Right ventricle myocardium superior (tissue), 1 donor: ENCODE measurements at places on chromosomes 16 and 17. TPM values are rescaled to one million over a fixed set of nuclear protein-coding genes. Genes with fewer than 3 reads are reported as not detected.

GRCh38 chr17:49986396-49987289, 8.4 kb downstream of the DLX3 start:
- no peak for DNase-seq

GRCh38 chr17:39360537-39360936, 40.9 kb downstream of the FBXL20 start:
- DNase-seq = no peak

DNA sequence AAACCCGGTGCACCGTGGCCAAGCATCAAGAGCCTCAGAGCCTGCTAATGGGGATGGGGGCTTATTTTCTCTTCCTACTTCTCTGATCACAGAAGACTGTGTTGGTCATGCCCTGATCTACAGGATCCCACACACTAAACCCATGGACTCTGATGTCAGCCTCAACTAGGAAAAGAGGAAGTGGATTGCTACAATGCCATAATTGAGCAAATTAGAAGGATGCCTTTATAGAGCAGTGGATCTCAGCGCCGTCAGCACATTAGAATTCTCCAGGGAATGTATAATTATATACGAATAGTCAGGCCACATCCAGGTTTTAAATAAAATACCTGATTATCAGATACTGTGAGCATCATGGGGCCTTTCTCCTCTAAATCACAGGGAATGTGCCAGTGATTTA, 64.8 kb downstream of the VAT1L start:
- no peak for DNase-seq

GRCh38 chr17:6346156-6346786, 88.7 kb downstream of the AIPL1 start:
- DNase-seq = no peak

- DNase-seq = no peak
Measured at GRCh38 chr16:1308036-1308976, 1.1 kb upstream of the UBE2I start.

- peak; percentile 72 for DNase-seq
Measured at GRCh38 chr17:50148226-50149090, 2.0 kb downstream of the PPP1R9B start.

DNA sequence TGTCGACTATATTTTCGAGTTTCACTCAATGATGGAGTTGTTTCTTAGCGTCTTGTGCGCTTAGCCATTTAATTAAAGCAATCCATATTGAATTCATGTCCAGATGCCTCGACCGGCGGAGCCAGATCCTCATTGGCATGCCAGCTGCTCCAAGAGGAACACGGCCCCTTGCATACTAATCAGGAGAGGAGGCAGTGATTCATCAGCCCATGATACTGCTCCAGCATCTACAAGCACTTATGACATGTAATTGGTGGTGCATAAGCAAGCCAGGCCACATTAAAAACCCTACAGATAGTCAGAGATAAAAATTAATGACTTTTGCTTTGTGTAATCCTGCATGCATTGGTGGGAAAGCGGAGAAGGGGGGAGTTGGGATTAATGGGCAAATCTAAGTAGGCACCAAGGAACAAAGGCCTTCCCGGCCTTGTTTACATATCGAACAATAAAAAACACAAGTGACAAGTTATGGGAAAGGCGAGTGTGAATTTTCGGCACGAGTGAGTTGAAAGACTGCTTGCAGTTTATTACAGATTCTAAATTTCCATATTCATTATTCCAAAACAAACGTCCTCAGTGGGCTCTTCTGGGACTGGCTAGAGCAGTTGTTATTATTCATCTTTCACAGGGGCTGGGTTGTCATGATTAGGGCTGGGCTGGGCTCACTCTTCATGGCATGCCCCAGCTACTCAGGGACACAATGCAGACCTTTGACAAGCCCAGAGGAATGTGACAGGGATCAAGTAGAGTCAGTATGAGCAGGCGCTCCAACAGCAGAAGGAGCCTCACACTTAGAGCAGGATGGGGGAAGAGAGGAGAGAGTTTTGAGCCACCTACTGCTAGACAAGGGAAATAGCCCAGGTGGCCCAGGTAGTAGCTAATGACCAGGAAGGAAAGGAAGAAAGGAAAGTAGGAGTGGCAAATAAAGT, 281.7 kb upstream of the ZFHX3 start:
- DNase-seq = no peak

GRCh38 chr17:76150712-76151622, 9.9 kb upstream of the FOXJ1 start:
- no peak for DNase-seq

DNA sequence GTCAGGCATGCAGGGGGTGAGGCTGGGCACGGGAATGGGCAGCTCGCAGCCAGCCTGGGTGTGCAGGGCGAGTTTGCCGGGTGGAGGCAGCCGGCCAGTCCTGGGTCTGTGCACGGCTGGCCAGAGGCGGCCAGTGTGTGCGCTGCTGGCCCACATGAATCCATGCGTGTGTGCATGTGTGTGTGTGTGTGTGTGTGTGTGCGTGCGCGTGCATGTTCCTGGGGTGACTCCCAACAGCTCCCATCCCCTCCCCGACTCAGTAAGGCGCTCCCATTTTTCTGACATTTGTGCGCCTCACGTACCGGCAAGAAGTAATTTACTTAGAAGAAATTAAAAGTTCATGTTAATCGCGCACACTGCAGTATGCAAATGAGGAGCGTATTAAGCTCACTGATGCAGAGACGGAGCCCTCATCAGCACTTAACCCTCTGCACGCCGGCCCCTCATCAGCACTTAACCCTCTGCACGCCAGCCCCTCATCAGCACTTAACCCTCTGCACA, 55.4 kb upstream of the ACSF3 start:
- DNase-seq = peak; percentile 15

DNA sequence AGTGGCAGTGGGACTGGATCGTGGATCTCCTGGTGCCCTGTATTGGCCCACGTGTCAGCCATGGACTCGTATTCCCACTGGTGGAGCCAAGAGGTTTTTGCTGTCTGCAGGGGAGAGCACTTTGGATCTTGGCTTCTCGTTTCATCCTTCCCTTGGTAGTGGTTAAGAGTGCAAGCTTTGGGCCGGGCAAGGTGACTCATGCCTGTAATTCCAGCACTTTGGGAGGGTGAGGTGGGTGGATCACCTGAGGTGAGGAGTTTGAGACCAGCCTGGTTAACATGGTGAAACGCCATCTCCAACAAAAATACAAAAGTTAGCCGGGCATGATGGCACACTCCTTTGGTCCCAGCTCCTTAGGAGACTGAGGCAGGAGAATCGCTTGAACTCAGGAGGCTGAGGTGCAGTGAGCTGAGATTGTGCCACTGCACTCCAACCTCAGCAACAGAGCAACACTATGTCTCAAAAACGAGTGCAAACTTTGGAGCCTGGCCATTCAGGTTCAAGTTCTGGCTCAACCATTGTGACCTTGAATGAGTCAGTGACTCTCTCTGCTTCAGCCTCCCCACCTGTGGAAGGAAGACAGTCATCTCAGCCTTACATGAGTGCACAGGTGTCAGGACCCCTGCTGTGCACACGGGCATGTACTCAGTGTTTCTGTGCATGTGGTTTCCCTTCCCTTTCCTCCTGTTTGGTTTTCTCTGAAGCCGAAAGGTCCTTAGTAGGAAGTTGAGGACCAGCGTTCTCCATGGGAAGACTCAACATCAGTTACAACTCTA, 57.4 kb downstream of the PLCG2 start:
- no peak for DNase-seq

GRCh38 chr17:34723875-34724274, 144.5 kb downstream of the TMEM132E start:
- DNase-seq = no peak

DNA sequence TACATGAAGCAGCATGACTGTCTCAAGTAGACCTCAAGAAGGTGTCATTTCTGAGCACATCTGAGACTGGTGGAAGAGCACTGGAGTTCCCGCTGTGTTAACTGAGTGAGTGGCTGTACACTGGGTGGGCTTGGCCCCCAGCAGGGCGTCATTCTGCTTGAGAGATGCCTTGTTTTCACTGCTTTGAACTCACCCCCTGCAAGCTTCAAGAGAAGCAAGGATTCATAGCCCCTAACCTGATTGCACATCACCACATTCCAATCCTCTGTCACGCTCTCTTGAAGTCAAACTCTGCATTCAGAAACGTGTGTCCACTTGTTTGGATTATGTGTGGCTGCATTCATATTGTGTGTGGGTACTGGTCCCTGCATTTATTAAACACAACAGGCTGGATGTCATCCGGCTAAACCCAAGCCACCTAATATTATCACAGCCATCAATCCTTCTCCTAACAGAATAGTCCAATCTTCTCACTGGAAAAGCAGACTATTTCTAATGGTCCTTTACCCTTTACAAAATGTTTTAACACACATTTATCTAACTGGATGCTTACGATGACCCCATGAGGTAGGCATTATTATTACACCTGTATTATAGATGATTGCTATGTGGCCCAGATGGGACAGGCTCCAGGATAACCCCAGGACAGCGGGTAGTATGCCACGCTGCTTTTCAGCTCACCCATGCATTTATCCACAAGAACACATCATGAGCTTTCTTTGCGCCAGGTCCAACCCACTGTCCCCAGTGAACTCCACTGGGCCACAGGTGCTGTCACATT, 76.3 kb downstream of the USP31 start:
- no peak for DNase-seq

DNA sequence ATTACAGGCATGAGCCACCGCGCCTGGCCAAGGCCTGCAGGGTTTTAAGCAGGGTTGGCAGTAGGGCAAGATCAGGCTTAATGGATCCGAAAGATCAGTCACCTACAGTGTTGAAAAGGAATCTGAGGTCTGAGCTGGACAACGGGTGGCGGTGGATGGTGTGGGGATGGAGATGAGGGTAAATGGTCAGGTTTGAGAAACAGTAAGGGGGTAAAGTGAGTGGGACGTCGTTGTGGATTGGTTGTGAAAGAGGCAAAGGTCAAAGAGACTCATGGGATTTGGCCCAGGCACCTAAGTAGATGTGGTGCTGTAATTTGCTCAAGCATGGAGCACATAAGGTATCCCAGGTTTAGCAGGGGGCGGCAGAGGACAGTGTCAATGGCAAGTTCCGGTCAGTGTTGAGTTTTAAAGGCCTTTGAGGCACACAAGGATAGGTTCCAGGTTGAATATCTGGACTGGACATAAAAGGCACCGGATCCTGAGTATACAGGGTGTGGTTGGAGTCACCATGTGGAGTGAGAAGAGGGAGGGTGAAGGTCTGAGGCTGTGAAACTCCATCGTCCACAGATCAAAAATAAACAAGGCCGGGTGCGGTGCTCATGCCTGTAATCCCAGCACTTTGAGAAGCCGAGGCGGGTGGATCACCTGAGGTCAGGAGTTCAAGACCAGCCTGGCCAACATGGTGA, 1.1 kb upstream of the SLC16A5 start:
- no peak for DNase-seq

DNA sequence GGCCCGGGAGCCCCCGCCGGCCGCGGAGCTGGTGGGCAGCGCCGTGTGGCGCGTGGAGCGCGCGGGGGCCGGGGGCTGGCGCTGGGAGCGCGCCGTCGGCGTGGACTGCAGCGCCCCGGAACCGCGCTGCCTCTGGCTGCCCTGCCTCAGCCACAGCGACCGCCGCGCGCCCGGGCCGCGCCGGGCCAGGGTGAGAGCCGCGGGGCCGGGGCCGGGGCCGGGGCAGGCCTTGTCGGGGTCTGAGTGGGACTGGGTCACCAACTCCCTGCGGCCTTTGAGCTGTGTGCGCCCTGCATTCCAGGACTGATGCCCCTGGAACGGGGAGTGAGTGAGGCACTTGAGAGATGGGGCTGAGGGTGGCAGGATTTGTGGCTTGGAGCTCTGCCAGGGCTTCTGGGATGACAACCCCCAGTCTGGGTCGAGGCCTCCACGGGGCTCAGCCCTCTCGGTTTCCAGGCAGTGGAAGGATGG, 25.7 kb downstream of the ARHGAP23 start:
- DNase-seq = peak; percentile 59

- peak; percentile 84 for DNase-seq
Measured at GRCh38 chr17:58006560-58006923, 504 bp downstream of the SRSF1 start.

DNA sequence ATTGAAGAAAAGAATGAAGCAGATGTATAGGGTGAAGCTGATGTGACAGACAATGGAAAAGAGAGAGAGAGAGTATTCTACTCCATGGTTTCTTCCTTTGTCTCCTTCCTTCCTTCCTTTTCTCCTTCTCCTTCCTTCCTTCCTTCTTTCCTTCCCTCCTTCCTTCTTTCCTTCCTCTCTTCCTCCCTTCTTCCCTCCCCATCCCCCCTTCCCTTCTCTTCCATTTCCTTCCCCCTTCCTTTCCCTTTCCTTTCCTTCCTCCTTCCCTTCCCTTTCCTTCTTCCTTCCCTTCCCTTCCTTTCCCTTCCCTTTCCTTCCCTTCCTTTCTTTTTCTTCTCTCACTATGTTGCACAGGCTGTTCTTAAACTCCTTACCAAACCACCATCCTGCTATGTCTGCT, 55.7 kb upstream of the GPR139 start:
- DNase-seq = no peak

GRCh38 chr16:72835086-72835485, 212.8 kb downstream of the ZFHX3 start:
- DNase-seq = no peak

- no peak for DNase-seq
Measured at GRCh38 chr17:3689262-3690093, 6.5 kb downstream of the P2RX5 start.

GRCh38 chr16:26524281-26524680, 542.4 kb upstream of the C16orf82 start:
- no peak for DNase-seq

DNA sequence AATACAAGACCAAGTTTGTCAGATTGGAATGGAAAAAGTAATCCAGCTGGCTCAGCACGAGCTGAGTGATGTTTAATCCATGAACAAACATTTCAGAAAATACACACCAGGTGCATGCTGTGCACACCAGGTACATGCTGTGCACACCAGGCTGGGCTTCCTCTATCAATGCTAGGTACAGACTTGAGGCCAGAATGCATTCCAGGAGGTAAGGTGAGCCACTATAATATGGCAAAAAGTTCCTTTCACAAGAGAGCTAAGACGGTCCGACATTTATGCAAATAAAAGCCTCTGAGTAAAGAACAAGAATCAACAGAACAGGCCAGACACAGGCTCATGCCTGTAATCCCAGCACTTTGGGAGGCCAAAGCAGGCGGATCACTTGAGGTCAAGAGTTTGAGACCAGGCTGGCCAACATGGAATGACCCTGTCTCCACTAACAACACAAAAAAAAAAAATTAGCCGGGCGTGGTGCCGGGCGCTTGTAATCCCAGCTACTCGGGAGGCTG, 128.2 kb downstream of the ZNF778 start:
- no peak for DNase-seq

The HSF4 gene
- 62.9 TPM for total RNA-seq

The HNF1B gene
- not detected for total RNA-seq

The HASPIN gene
- total RNA-seq = 0.13 TPM

The RHBDL1 gene
- total RNA-seq = 2.0 TPM

The C17orf50 gene
- total RNA-seq = not detected

The ATP2C2 gene
- not detected for total RNA-seq

The KCNJ2 gene
- 47.1 TPM for total RNA-seq

The CA7 gene
- not detected for total RNA-seq

The PITPNM3 gene
- total RNA-seq = 0.27 TPM
